ENCODE measurements at places on chromosomes 12 and 14.

DNA sequence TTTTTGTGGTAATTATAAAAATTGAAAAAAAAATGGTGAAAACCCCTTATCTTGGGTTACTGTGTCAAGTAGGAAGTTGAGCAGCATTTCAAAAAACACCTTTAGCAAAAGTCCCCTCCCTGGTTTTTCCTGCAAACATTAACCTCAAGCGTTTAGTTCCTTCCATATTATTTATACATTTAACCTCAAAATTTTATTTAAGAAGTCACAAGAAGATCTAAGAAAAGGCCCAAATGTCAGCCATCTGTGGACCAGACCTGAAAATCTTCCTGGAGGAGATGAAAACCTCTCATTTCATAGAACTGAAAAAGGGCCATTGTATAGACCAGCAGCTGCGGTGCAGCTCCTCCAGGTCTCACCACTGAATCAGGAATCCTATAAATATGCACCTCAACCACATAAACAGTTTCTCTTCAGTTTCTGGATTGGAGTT, 40.4 kb upstream of the BTG1 start:
- no peak for DNase-seq

DNA sequence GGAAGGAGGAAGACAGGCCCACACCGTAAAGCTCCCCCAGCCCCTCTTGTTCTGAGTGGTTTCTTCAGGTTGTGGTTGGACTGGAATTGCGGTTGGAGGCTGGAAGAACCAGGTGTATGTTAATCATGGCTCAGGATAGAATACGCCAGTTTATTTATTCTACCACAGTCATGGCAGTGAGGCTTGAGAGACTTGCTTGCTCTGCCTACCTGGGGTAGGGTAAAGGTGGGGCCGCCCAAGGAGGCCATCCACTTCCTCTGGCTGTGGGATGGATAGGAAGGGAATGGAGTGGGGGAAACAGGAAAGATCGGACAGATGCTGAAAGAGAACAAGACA, 8.1 kb downstream of the SHMT2 start:
- no peak for DNase-seq

DNA sequence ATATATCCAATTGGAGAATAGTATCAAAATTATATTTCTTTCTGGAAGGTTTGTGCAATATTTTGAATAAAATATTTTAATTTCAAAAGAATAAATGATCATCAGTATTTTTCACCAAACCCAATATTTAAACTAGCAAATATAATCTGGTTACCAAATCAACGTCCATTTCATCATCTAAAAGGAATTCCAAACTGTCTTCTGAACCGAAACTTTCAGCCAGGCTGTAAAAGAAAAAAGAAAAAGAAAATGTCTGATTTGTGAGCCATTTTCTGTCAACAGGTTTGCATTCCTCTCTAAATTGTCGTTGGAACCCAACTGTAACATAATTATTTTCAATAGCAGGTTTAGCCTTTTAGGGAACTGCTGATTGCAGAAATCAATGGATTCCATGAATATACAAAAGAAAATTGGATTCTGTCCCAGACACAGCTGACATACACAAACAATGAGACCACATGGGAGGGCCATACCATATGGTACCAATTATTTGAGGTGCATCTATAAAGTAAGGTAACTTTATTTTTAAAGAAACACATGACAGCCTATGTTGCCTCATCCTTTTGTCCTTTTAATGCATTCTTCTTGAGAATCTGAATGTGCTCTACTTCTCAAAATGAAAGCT, 22.7 kb downstream of the SNRPF start:
- no peak for DNase-seq

DNA sequence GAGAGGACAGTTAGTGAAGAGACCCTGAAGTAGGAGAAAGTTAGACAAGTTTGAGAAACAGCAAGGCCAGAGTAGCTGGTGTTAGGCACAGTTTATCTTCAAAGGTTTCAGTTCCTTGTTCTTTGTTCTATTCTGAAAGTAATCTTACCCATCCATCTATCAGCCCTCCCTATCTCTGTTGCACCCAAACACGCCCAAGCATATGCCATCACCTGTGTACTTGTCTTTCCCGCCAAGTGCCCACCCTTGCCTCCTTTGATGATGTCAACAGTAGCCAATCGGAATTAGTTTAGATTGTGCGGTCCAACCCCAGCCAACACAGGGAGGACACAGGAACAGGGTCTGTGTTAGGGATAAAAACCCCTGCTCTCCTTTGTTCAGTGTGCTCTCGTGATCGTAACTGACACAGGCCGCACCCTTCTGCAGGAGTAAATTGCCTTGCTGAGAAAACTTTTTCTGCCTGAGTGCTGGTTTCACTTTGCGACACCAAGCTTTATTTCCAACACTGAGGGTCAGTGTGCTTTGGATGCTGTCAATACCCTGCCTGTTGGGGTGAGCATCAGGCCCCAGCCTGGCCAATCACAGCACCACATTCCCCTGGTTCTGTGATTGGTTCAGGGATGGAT, 4.7 kb upstream of the TMEM229B start:
- no peak for DNase-seq

GRCh38 chr12:116490471-116490870, 68.7 kb upstream of the MAP1LC3B2 start:
- DNase-seq, result no peak

- DNase-seq, result no peak
These were observed 46.5 kb downstream of the NR1H4 start for GRCh38 chr12:100520048-100520769.

DNA sequence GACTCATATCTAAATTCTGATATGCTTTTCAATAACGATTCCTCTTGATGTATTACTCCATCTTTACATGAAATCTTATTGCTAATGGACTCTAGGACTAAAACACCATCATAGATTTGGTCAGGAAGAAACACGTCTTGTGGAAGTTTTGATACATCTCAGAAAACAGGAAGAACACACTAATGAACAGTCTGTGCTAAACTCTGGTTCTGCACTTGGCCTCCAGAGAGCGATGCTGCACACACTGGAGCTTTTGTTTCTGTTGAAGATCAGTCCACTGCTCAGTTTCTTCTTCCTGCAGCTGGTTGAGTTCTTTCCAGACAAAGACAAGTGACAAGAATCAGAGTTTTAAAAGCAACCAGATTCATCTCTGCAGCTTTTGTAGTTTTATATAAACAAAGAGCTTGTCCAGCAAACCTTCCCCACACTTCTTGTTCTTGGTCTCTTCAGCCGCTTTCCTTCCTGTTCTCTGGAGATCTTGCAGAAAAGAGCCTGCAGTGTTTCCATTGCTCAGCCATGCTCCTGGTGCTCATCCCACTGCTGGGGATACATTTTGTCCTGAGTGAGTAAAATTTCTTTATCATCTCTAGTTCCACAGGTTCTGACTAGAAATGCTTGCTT, 229.1 kb upstream of the OR4E1 start:
- peak; percentile 63 for DNase-seq

DNA sequence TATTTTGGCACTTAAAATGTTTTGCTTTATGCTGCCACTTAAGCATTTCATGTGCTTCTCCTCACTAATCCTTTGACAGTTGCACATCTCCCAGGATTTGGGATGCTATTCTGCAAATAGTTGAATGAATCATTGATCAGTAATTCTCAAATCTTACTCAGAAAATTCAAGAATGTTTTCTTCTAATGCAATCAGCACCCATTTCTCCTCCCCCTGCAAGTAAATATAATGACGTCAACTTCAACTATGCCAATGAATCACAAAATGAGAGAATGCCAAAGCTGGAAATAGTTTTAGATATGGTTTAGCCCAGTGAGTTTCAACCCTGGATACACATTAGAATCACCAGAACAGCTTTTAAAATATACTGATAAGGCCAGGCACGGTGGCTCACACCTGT, 2.1 kb upstream of the BLOC1S1 start:
- no peak for DNase-seq

DNA sequence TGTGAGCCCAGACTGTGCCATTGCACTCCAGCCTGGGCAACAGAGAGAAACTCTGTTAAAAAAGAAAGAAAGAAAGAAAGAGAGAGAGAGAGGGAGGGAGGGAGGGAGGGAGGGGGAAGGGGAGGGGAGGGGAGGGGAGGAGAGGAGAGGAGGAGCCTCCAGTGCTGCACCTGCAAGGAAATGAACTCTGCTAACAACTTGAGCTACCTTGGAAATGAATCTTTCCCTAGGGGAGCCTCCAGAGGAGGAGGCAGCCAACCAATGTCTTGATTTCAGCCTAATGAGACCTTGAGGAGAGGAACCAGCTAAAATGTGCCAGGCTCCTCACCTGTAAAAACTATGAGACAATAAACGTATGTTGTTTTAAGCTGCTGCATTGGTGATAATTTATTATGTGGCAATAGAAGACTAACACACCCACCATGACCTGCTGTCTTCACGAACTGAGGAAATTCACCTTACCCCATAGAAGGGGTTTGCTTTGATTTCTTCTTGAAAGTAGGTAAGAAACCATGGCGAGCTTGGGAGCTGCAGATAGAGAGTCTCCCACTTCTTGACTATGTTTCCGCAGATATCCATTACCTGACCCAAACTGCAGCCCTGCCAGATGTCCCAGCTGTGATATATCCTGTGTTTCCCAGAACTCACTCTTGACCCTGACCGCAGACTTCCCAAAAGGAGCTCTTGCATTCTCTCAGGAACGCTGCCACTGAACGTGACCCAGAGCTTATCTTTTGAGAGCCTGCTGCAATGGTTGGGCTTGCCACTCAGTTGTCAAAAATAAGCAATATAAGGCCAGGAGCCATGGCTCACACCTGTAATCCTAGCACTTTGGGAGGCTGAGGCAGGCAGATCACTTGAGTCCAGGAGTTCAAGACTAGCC, 31.5 kb upstream of the TMPO start:
- no peak for DNase-seq

- no peak for DNase-seq
These were observed 366.5 kb upstream of the CCDC196 start for GRCh38 chr14:66119606-66120231.

- DNase-seq, result no peak
These were observed 13.5 kb downstream of the FOS start for GRCh38 chr14:75292101-75292563.

DNA sequence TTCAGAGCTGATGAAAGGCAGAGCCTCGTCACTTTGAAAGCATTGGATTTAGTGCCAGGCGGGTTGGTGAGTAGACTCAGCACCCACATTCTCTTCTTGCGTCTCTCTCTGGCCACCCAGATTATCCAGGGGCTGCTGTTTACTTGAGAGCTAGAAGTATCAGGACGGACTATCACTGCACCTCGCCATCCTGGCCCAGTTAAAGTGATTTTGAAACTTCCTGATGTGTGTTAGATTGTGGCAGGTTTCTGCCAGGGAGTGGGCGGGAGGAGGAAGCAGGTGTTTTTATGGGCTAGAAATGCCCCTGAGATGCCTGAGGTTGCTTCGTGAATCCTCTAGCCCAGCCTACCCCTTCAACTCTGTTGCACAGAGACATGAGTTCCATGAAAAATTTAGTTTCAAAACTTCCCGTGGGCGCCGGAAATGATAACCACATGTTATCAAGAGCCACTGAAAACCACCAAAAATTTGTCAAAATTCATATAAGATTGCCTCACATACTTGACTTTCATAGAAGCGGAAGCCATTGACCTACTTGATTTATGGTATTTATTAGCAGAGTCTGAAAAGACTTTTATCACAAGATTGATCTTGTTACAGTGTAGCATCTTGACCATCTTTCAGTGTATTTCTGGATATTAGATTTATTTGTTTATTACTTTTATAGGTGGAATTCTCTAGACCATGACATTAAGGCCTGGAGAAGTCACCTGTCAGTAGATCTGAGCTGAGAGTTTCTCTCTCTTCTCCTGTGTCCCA, 466.0 kb downstream of the RAD51B start:
- peak; percentile 86 for DNase-seq

- DNase-seq, result no peak
These were observed 15.8 kb downstream of the ITPR2 start for GRCh38 chr12:26817183-26817591.

DNA sequence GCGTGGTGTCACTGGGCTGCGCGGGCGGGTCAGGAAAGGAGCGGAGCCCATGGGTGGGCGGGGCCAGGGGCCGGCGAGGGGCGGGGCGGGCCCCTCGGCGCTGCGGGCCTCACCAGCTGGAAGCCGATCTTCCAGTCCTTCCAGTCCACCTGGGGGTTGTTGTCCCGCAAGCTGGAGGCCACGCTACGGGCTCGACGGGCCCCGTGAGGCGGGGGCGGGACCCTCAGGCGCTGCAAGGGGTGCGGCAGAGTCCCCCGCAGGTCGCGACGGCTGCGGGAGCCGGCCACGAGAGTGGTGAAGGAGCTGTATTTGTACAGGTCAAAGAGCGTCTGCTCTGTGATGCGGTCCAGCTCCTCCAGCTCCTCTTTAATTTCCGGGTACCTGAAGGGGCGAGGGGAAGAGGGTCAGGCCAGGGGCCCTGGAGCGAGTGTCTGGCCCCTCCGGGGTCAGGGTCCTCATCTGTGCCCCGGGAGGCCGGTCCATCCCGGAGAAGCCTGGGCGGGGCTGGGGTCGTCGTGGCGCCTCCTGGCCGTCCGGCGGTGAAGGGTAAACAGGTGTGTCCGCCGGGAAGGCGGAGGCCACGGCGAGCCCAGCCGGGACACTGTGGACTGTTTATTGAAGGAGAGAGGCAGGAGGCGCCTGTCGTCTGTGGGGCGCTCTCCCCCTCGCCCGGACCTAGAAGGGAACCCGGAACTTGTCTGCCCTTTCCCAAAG, 11.9 kb downstream of the SCNN1A start:
- peak; percentile 87 for DNase-seq

DNA sequence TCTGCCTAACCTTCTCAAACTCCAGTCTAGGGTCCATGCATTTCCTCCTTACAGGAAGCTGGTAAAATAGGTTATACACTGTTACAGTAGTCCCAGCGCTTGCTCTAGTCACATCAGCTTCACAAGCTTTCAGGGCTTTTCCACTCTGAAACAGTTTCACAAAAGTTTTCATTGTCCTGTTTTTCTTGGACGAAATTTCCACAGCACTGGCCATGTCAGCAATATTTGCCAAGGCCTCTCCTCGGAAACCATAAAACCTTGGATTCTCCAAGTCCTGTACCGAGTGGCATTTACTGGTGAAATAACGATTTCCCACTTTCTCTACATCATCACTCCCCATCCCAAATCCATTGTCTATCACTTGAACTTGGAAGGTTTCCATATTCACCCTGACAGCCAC, 2.1 kb downstream of the MLH3 start:
- DNase-seq, result no peak

DNA sequence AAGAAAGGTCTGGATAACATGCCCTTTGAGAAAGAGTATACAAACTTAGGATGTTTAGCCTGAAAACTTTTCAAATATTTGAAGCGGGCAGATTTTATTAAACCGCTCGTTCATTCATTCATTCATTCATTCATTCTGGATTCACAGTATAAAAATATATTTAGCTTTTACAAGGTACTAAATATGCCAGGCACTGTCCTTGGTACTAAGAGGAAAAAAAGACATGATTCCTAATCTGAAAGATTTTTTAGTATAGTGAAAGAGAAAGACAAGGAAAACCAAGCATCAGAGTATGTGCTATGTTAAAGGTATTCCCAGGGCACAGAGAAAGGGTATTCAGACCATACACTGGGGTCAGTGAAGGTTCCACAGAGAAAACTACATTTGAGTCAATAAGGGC, 299.7 kb downstream of the BCAT1 start:
- no peak for DNase-seq

- DNase-seq, result peak; percentile 75
These were observed 711 bp downstream of the SBNO1 start for GRCh38 chr12:123363740-123364531.

Measured in activated effector memory CD4-positive, alpha-beta T cell treated with anti-CD3 and anti-CD28 coated beads, Interleukin-2, amount 50 U/mL, for 16 hours (primary cell).